Activated CD4-positive, CD25-positive, alpha-beta regulatory T cell treated with anti-CD3 and anti-CD28 coated beads, Interleukin-2, amount 50 U/mL, for 16 hours (primary cell): ENCODE measurements at places on chromosomes 5 and 9.

- DNase-seq, result no peak
Observed at GRCh38 chr5:6626508-6626907, 6.3 kb downstream of the NSUN2 start.

GRCh38 chr5:152007653-152008335, 83.1 kb upstream of the GLRA1 start:
- no peak for DNase-seq

DNA sequence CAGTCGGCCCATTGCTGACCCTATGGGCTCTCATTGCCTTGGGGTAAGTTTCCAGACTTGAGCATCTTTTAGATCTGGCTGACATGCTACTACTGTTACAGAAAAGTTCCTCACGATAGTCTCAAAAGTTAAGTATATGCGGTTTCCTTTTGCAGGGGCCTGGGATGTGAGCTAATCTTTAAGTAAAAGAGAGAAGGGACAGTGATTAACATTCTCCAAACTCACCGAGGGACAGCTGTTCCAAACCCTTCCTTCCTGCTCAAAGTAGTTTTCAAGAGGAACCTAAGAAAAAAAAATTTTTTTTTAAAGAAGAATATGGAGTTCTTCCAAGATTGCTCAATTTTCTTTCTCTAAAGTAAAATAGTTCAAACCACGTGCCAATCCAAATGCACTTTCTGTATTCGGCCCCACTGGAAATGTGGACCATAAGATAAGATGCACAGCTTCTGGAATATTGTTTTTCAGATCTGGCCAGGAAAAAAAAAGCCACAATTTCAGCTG, 168.0 kb upstream of the SPRY4 start:
- DNase-seq, result no peak

- no peak for DNase-seq
Observed at GRCh38 chr9:95938724-95939123, 63.2 kb downstream of the ERCC6L2 start.

DNA sequence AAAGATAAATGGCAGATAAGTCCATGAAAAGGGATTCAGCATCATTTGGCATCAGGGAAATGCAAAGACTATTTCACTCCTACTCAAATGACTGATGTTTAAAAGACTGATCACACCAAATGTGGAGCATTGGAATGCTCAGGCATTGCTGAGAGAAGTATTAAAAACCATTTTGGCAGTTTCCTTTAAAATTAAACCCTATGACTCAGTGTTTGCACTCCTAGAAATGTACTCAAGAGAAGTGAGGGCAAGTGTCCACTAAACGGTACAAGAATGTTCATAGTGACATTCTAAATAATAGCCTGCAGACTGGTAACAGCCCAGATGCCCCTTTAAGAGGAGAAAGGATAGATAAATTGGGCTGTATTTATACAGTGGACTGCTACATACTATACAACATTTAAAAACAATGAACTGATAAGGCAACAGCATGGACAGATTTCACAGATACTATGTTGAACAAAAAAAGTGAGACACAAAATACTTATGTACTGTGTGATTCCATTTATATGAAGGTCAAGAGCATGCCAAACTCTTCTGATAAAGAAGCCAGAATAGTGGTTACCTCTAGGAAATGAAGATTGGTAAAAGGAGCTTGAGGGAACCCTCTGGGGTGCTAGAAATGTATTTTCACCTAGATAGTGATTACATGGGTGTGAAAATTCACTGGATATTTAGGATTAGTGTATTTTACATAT, 24.6 kb downstream of the APC start:
- DNase-seq, result no peak
